ENCODE measurements at places on chromosomes 11 and 22. TPM values are rescaled to one million over a fixed set of nuclear protein-coding genes. Genes with fewer than 3 reads are reported as not detected.
A peak's percentile ranks its signal among the peaks of the same experiment; 100 is the strongest.

The SHANK2 gene
- 52.9 TPM for total RNA-seq

- peaks cover 29% of the 10 kb centered on the region for H3K27me3 ChIP-seq
- H3K27ac ChIP-seq = no peak overlapping the region
- no peaks in the 10 kb centered on the region for H3K36me3 ChIP-seq
Measured at GRCh38 chr11:119316016-119316728, 758 bp downstream of the MCAM start.

The SOX6 gene
- not detected for total RNA-seq

GRCh38 chr22:18909556-18909955, 3.4 kb downstream of the DGCR6 start:
- H3K4me1 ChIP-seq = no peaks in the 10 kb centered on the region
- no peaks in the 10 kb centered on the region for H3K27me3 ChIP-seq
- no peak overlapping the region for H3K27ac ChIP-seq
- H3K4me3 ChIP-seq = no peak overlapping the region
- DNase-seq = no peak
- H3K36me3 ChIP-seq = no peaks in the 10 kb centered on the region

GRCh38 chr11:20501971-20502370, 97.4 kb upstream of the SLC6A5 start:
- no peaks in the 10 kb centered on the region for H3K36me3 ChIP-seq
- no peaks in the 10 kb centered on the region for H3K27me3 ChIP-seq
- peaks cover 3% of the 10 kb centered on the region for H3K4me1 ChIP-seq
- H3K4me3 ChIP-seq = no peak overlapping the region
- DNase-seq = no peak

DNA sequence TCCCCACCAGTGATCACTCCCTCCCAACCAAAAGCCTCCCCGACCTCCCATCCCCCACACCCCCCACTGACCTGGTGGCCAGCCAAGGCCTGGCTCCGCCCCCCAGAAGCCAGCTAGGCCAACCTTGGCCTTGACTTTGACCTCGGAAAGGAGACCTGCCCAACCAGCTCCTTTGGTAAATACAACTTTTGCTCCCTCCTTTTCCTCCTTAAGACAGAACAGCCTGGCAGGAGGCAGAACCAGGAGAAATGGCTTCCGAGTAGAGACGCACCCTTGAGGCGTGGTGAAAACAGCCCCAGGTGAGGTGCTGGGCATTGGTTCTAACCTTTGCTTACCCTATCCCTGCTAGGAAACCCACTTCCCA, 27.0 kb downstream of the PLEKHA7 start:
- no peaks in the 10 kb centered on the region for H3K36me3 ChIP-seq
- H3K27me3 ChIP-seq = no peaks in the 10 kb centered on the region
- peaks cover 16% of the 10 kb centered on the region for H3K4me1 ChIP-seq
- H3K27ac ChIP-seq = no peak overlapping the region
- H3K4me3 ChIP-seq = no peak overlapping the region

The PDGFD gene
- total RNA-seq = 3.8 TPM

GRCh38 chr11:128116447-128116846, 470.9 kb downstream of the ETS1 start:
- no peak overlapping the region for H3K4me3 ChIP-seq
- H3K36me3 ChIP-seq = no peaks in the 10 kb centered on the region
- H3K4me1 ChIP-seq = no peaks in the 10 kb centered on the region
- DNase-seq = no peak
- no peak overlapping the region for H3K27ac ChIP-seq

- H3K27me3 ChIP-seq = peaks cover 9% of the 10 kb centered on the region
- no peaks in the 10 kb centered on the region for H3K36me3 ChIP-seq
- 0 out of 2 replicates have a peak overlapping the region, but pooled peaks have one; percentile 11 for H3K27ac ChIP-seq
Measured at GRCh38 chr11:119376197-119376847, 5.2 kb downstream of the USP2 start.

GRCh38 chr22:44764974-44765373, 12.6 kb downstream of the ARHGAP8 start:
- no peak for DNase-seq
- H3K4me1 ChIP-seq = peaks cover 2% of the 10 kb centered on the region
- H3K36me3 ChIP-seq = no peaks in the 10 kb centered on the region
- H3K4me3 ChIP-seq = no peak overlapping the region

DNA sequence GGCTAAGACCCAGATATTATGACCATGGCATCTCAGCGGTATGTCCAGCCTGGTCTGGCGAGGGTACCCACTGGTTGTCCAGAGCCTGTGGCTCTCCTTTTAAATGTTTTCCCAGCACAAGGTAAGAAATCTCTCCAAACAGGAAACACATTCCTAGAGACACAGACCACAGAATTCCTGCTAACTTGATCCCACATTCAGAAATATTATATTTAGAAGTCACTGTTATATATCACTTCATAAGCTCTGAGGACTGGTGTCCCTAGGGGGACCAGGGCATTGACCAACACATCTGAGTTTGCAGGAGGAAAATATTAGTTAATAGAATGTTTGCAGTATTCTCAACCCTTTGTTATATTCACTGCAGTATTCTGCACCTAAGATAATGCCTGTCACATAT, 23.1 kb downstream of the TMPRSS13 start:
- H3K4me3 ChIP-seq = no peak overlapping the region
- no peaks in the 10 kb centered on the region for H3K4me1 ChIP-seq
- H3K27me3 ChIP-seq = no peaks in the 10 kb centered on the region
- H3K27ac ChIP-seq = no peak overlapping the region
- no peaks in the 10 kb centered on the region for H3K36me3 ChIP-seq

GRCh38 chr11:76604626-76605241, 65.8 kb downstream of the LRRC32 start:
- H3K4me1 ChIP-seq = no peaks in the 10 kb centered on the region
- no peak for DNase-seq
- H3K27ac ChIP-seq = no peak overlapping the region
- H3K36me3 ChIP-seq = no peaks in the 10 kb centered on the region
- H3K27me3 ChIP-seq = no peaks in the 10 kb centered on the region

- H3K36me3 ChIP-seq = no peaks in the 10 kb centered on the region
- no peak for DNase-seq
- H3K4me1 ChIP-seq = no peaks in the 10 kb centered on the region
- no peaks in the 10 kb centered on the region for H3K27me3 ChIP-seq
Measured at GRCh38 chr22:50500452-50500851, 7.0 kb downstream of the LMF2 start.

The DKK3 gene
- 30.2 TPM for total RNA-seq

The MYEOV gene
- total RNA-seq = 0.86 TPM

DNA sequence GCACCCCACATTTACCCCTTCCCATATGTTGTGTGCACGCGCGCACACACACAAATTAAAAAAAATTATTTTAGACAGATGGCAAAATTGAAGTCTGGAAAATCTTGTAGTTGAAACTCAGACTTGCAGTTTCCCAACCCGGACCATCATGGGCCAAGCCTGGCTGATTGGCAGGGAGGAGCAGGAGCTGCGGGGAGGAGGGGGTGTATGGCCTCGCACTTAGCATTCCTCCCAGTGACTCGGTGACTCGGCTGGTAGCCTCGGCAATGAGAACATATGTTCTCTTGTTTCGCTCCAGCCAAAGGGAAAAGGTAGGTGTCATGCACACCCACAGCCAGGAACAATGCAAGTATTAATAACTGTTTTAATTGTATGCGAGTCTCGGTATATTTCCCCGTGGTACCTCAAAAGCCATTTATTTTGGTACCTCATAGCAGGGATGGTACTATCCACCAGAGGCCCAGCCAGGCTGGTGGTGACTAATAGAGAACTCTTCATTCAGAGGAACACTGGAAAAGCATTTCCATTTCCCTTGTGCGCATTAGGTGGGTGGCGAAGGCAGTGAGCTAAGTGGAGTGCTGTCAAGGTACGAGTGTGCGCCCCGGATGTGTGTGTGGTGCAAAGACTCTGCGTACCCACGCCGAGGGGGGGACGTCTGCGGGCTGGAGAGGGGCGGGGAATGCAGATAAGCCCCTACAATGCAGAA, 92.5 kb downstream of the DSCAML1 start:
- H3K36me3 ChIP-seq = no peaks in the 10 kb centered on the region
- peaks cover 4% of the 10 kb centered on the region for H3K4me1 ChIP-seq
- no peak overlapping the region for H3K27ac ChIP-seq
- DNase-seq = no peak
- no peaks in the 10 kb centered on the region for H3K27me3 ChIP-seq

The WBP2NL gene
- not detected for total RNA-seq

The TMEM191C gene
- 0.74 TPM for total RNA-seq

The CCDC116 gene
- not detected for total RNA-seq

DNA sequence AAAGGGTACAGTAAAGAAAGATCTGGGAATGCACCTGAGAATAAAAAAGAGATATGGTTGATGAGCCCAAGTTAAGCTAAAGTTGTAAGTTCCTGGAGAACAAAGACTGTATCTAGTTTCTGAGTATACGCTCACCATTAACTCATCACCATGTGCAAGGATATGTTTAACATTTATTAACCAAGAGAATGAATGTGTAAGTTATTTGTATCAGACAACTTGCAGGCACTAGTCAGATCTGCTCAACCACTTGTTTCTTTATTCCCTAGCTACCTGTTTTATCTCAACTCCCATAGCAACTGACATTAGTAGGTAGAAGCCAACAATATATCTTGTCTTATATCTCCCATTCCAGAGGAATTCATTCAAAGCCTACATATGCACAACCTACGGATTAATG, 74.9 kb upstream of the KCNA4 start:
- no peak overlapping the region for H3K4me3 ChIP-seq
- no peak overlapping the region for H3K27ac ChIP-seq
- no peaks in the 10 kb centered on the region for H3K4me1 ChIP-seq
- no peaks in the 10 kb centered on the region for H3K27me3 ChIP-seq
- H3K36me3 ChIP-seq = no peaks in the 10 kb centered on the region
- DNase-seq = no peak

The CDC42BPG gene
- 12.3 TPM for total RNA-seq

The C11orf91 gene
- not detected for total RNA-seq

The BATF2 gene
- 2.0 TPM for total RNA-seq

The GLB1L2 gene
- 7.9 TPM for total RNA-seq

GRCh38 chr11:133399294-133399693, 133.0 kb downstream of the OPCML start:
- H3K4me3 ChIP-seq = no peak overlapping the region
- H3K4me1 ChIP-seq = no peaks in the 10 kb centered on the region
- H3K27me3 ChIP-seq = no peaks in the 10 kb centered on the region
- no peak overlapping the region for H3K27ac ChIP-seq

The KRTAP5-8 gene
- not detected for total RNA-seq

DNA sequence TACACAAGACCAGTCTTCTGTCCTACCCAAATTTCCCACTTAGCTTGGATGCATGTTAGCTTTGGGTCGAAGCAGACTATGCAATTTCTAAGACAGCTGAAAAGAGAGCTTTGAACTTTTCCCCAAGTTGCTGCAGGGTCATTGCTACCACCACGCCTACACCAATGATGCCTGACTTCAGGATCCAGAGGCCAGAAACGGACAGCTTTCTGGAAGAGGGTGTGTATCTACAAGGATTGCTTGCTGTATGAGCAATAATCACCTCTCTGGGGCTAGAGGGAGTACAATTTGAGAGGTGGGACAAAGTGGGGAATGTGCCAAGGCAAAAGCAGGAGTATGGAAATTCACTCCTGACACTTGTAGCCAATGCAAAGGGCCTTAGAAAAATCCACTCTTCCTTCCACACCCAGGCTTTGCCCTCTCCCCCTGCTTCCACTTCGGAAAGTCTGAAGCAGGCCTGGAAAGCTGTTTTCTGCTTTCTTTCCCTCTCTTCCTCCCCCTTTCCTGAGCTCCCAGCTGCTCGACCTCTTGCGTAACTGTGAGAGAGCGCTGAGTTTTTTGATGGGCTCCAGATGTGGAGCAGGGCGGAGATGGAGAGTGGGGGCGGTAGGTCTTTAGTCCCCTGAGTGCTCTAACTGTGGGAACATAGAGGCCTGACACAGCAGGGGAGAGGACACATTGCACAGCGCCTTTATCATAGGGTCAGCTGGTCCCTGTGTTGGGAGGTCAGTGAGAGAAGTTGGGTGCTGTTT, 2.1 kb upstream of the PHLDB1 start:
- H3K27me3 ChIP-seq = peaks cover 38% of the 10 kb centered on the region
- no peak for DNase-seq
- no peak overlapping the region for H3K27ac ChIP-seq
- H3K4me1 ChIP-seq = peaks cover 12% of the 10 kb centered on the region

DNA sequence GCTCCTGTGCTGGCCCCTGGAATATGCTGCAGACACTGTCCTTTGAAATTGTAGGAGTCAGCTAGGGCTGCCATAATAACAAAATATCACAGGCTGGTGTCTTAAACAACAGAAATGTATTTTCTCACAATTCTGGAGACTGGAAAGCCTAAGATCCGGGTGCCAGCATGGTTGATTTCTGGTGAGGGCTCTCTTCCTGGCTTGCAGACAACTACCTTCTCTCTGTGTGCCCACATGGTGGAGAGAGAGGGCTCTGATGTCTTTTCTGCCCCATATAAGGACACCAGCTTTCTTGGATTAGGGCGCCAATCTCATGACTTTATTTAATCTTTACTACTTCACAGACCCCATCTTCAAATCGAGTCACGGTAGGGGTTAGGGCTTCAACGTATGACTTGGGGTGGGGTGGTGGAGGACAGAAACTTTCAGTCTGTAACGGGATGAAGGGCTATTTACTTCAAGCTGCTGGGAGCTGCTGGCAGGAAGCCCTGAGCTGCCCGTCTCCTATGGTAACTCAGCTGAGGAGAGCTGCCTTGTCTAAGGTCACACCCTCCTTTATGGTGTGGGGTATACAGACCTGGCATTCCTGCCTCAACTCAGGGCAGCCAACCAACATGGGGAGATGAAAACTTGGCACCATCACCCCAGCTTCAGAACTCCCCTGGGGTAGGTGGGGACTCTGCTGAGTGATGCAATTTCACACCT, 142.9 kb upstream of the ZBED5 start:
- no peaks in the 10 kb centered on the region for H3K4me1 ChIP-seq
- no peak overlapping the region for H3K4me3 ChIP-seq
- H3K36me3 ChIP-seq = no peaks in the 10 kb centered on the region
- no peaks in the 10 kb centered on the region for H3K27me3 ChIP-seq
- DNase-seq = no peak

DNA sequence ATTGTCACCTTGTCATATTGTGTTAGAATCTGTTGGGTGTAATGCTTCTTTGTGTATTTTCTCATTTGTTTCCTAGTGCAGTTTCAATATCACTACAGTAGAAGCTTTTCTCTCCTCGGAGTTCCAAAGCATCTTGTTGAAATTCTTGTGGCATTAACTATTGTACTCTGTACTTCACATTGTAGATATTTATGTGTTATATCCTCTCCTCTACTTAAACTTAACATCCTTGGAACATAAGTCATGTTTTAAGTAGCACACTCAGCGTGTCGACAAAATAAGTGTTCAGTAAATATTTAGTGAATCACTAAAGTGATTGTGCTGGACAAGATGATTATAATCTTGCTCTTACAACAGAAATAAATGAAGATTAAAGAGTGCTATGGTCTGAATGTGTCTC, 201.7 kb downstream of the ARHGAP42 start:
- no peak overlapping the region for H3K27ac ChIP-seq
- H3K4me1 ChIP-seq = 0 out of 2 replicates have a peak, but pooled peaks cover 2% of the 10 kb centered on the region
- no peak overlapping the region for H3K4me3 ChIP-seq
- no peaks in the 10 kb centered on the region for H3K36me3 ChIP-seq

- no peaks in the 10 kb centered on the region for H3K36me3 ChIP-seq
- H3K4me3 ChIP-seq = no peak overlapping the region
- no peak overlapping the region for H3K27ac ChIP-seq
- H3K27me3 ChIP-seq = no peaks in the 10 kb centered on the region
- no peak for DNase-seq
Measured at GRCh38 chr11:75725547-75726320, 8.1 kb downstream of the MOGAT2 start.

The APOA4 gene
- total RNA-seq = not detected

- H3K36me3 ChIP-seq = no peaks in the 10 kb centered on the region
- no peak overlapping the region for H3K4me3 ChIP-seq
- no peaks in the 10 kb centered on the region for H3K27me3 ChIP-seq
- DNase-seq = no peak
- peaks cover 48% of the 10 kb centered on the region for H3K4me1 ChIP-seq
- H3K27ac ChIP-seq = no peak overlapping the region
Measured at GRCh38 chr11:708511-708910, 2.5 kb downstream of the EPS8L2 start.

The SMIM35 gene
- not detected for total RNA-seq

Measured in H1 (cell line).